ENCODE measurements at places on chromosomes 13 and 19. TPM values are rescaled to one million over a fixed set of nuclear protein-coding genes. Genes with fewer than 3 reads are reported as not detected.

The FXYD1 gene
- total RNA-seq: 542 TPM

DNA sequence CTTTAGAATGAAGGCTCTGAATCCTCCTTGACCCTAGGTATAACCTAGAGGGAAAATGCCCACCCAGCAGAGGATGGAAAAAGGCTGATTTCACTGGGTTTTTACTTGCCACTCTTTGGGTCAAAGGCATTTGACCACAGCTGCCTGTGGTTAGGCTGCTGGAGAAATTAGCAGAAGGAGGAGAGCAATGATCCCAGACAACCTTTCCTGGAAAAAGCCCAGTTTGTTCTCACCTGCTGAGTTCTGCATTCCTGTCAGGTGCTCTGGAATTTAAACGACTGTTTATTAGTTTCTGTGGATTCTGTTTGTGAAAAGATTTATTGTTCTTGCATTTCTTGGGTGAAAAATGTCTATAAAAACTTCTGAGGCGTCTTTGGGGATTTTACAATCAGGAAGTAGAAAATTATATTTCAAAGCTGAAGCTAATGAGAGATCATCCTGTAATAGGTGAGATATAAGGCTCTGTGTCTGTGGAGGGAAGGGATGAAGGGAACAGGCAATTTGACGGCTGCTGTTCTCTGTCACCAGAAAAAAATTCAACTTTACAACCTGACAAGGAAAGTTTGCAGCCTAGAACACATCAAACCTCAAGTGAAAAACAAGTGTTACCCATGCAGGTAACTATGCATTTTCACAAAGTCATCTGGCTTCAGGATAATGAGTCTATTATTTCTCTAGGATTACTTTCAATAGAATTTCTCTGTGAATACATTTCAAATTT lies 519.7 kb downstream of the DIAPH3 start:
- DNase-seq: no peak
- H3K4me1 ChIP-seq: no peaks in the 10 kb centered on the region
- no peak overlapping the region for H3K4me3 ChIP-seq

GRCh38 chr19:54137699-54138488 lies at the start of gene CNOT3:
CNOT3 (plus strand) TSS chr19:54137762; CDS start chr19:54142979, 5,217 bp downstream.
- peak within 1 kb of the TSS; percentile 95 for H3K4me3 ChIP-seq
- H3K36me3 ChIP-seq: no peaks in the 10 kb centered on the region
- H3K4me1 ChIP-seq: peaks cover 31% of the 10 kb centered on the region

DNA sequence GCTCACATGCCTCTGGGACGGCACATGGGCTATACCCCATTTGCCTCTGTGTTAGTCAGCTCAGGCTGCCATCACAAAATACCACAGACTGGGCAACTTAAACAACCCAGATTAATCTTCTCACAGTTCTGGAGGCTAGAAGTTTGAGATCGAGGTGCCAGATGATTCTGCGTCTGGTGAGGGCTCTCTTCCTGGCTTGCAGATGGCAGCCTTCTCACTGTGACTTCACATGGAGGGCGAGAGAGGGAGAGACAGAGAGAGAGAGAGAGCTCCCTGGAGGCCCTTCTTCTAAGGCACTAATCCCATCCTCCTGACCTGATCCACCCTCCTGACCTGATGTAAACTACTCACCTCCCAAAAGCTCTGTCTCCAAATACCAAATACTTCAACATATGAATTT lies 55.0 kb downstream of the GPR12 start:
- H3K4me3 ChIP-seq: no peak overlapping the region
- no peaks in the 10 kb centered on the region for H3K4me1 ChIP-seq
- no peaks in the 10 kb centered on the region for H3K36me3 ChIP-seq

GRCh38 chr13:108267347-108267746 lies 2.2 kb upstream of the TNFSF13B start:
- H3K36me3 ChIP-seq: no peaks in the 10 kb centered on the region
- DNase-seq: no peak
- no peak overlapping the region for H3K27ac ChIP-seq
- no peak overlapping the region for H3K4me3 ChIP-seq
- no peaks in the 10 kb centered on the region for H3K27me3 ChIP-seq
- peaks cover 12% of the 10 kb centered on the region for H3K4me1 ChIP-seq

DNA sequence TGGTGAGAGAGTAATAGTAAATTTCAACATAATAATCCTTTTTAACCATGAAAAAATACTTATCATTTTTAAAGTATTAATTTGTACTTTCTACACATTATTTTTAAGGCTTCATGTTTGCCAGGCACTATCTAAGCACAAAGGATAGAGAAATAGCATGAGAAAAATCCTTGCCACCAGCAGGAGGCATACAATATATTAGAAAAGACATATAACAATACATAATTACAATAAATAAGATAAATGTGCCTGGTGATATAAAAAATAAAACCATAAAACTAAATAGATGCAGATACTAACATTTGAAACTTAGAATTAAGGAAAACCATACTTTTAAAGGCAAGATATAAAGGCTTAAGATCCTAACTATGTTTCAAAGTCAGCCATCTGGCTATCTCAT lies 1256.4 kb downstream of the DIAPH3 start:
- H3K4me3 ChIP-seq: no peak overlapping the region

- no peak overlapping the region for H3K4me3 ChIP-seq
- no peak overlapping the region for H3K27ac ChIP-seq
- no peaks in the 10 kb centered on the region for H3K27me3 ChIP-seq
- peak; percentile 32 for DNase-seq
- H3K36me3 ChIP-seq: no peaks in the 10 kb centered on the region
These were observed 4.2 kb downstream of the TUBGCP3 start for GRCh38 chr13:112583592-112584277.

The SIAH3 gene
- 0.02 TPM for total RNA-seq

- no peaks in the 10 kb centered on the region for H3K27me3 ChIP-seq
- H3K36me3 ChIP-seq: no peaks in the 10 kb centered on the region
- no peak for DNase-seq
These were observed 316.8 kb downstream of the ATP8A2 start for GRCh38 chr13:25688536-25688935.

The IL11 gene
- total RNA-seq: not detected

The TNFRSF19 gene
- 2.0 TPM for total RNA-seq

GRCh38 chr19:47456721-47457474 lies 14.8 kb downstream of the SLC8A2 start:
- no peak overlapping the region for H3K4me3 ChIP-seq
- H3K27me3 ChIP-seq: no peaks in the 10 kb centered on the region
- DNase-seq: peak; percentile 46
- H3K27ac ChIP-seq: no peak overlapping the region
- H3K36me3 ChIP-seq: no peaks in the 10 kb centered on the region

DNA sequence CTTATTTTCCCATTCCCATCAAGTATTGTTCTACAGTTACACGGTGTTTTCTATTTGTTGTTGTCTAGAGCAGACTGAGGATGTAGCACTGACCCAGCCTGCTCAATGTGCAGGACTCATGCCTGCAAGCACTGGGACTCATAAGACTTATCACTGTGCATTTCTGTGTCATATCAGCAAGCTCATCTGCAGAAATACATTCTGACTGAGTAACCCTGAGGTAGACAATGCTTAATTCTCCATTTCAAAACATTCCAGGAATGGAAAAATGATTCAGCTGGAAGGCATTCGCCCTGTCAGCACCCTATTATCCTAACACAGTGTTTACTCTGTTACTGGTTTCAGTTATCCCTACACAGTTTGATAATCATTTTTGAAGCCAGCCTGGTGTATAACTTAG lies 2506.4 kb downstream of the PCDH9 start:
- DNase-seq: no peak
- no peak overlapping the region for H3K4me3 ChIP-seq
- no peak overlapping the region for H3K27ac ChIP-seq
- no peaks in the 10 kb centered on the region for H3K4me1 ChIP-seq
- no peaks in the 10 kb centered on the region for H3K36me3 ChIP-seq

GRCh38 chr13:107680115-107680514 lies 535.2 kb downstream of the LIG4 start:
- no peak overlapping the region for H3K27ac ChIP-seq
- DNase-seq: no peak
- no peak overlapping the region for H3K4me3 ChIP-seq
- no peaks in the 10 kb centered on the region for H3K4me1 ChIP-seq

GRCh38 chr13:112670864-112671263 lies 19.0 kb upstream of the ATP11A start:
- H3K27me3 ChIP-seq: no peaks in the 10 kb centered on the region
- DNase-seq: no peak
- no peaks in the 10 kb centered on the region for H3K4me1 ChIP-seq
- no peaks in the 10 kb centered on the region for H3K36me3 ChIP-seq

The NFIC gene
- 209 TPM for total RNA-seq

The DMAC2 gene
- total RNA-seq: 71.4 TPM

GRCh38 chr19:7641290-7642276 lies 4.7 kb downstream of the STXBP2 start:
- H3K27ac ChIP-seq: no peak overlapping the region
- peaks cover 3% of the 10 kb centered on the region for H3K27me3 ChIP-seq
- H3K36me3 ChIP-seq: no peaks in the 10 kb centered on the region
- H3K4me1 ChIP-seq: no peaks in the 10 kb centered on the region
- no peak overlapping the region for H3K4me3 ChIP-seq

- H3K27ac ChIP-seq: no peak overlapping the region
- peaks cover 13% of the 10 kb centered on the region for H3K4me1 ChIP-seq
- no peak for DNase-seq
- no peaks in the 10 kb centered on the region for H3K36me3 ChIP-seq
- H3K27me3 ChIP-seq: no peaks in the 10 kb centered on the region
These were observed 3.8 kb downstream of the ZNF490 start for GRCh38 chr19:12606796-12607195.

GRCh38 chr19:41305927-41306793 lies 3.8 kb upstream of the CCDC97 start:
- no peak overlapping the region for H3K4me3 ChIP-seq
- no peaks in the 10 kb centered on the region for H3K27me3 ChIP-seq

The ZNF582 gene
- 1.3 TPM for total RNA-seq

- DNase-seq: no peak
- no peak overlapping the region for H3K27ac ChIP-seq
- no peaks in the 10 kb centered on the region for H3K4me1 ChIP-seq
- H3K4me3 ChIP-seq: no peak overlapping the region
- peaks cover 65% of the 10 kb centered on the region for H3K27me3 ChIP-seq
- no peaks in the 10 kb centered on the region for H3K36me3 ChIP-seq
These were observed 462.9 kb downstream of the ITGBL1 start for GRCh38 chr13:101915331-101915730.

The TMPRSS9 gene
- total RNA-seq: not detected
